GDM1 (cell line): ENCODE measurements at places on chromosomes 16 and 17.
A peak's percentile ranks its signal among the peaks of the same experiment; 100 is the strongest.

DNA sequence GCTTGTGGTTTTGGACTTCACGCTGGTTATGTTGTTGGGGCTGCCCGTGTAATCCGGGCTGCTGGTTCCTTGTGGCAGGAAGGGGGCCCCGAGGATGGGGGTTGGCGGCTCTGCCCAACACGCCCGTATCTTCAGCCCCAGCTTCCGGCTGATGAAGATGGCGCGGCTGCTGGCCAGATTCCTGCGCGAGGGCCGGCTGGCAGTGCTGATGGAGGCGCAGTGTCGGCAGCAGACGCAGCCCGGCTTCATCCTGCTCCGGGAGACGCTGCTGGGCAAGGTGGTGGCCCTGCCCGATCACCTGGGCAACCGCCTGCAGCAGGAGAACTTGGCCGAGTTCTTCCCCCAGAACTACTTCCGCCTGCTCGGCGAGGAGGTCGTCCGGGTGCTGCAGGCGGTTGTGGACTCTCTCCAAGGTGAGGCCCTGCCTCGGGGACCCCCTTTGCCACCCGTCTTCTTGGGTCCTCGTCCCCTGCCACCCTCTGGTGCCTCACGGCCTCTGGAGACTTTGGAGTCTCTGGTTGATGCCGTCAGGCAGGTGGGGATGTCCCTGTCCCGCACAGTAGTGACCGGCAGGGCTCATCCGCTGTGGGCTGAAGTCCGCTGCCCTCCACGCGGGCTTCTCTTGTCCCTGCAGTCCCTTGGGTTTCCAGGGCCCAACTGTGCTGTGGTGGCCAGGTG lies 2.2 kb downstream of the TELO2 start:
- no peak for DNase-seq

DNA sequence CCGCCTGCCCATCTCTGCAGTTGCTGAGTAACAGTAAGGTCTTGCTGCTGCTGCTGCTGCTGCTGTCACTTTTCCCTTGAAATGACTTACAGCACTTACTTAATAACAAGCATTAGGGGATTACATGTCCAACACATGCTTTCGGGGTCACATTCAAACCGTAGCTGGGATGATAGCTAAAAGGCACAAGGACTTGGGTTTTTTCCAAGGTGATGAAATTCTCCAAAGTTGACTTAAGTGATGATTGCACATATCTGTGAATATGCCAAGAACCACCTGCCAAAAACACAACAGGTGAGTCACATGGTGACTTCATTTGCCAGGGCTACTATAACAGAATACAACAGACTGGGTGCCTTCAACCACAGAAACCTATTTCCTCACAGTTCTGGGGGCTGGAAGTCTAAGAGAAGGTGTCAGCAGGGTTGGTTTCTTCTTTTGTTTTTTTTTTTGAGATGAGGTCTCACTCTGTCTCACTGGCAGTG lies 121.9 kb upstream of the TNRC6C start:
- no peak for DNase-seq

GRCh38 chr16:83793179-83793578 lies 14.6 kb upstream of the HSBP1 start:
- DNase-seq = no peak

DNA sequence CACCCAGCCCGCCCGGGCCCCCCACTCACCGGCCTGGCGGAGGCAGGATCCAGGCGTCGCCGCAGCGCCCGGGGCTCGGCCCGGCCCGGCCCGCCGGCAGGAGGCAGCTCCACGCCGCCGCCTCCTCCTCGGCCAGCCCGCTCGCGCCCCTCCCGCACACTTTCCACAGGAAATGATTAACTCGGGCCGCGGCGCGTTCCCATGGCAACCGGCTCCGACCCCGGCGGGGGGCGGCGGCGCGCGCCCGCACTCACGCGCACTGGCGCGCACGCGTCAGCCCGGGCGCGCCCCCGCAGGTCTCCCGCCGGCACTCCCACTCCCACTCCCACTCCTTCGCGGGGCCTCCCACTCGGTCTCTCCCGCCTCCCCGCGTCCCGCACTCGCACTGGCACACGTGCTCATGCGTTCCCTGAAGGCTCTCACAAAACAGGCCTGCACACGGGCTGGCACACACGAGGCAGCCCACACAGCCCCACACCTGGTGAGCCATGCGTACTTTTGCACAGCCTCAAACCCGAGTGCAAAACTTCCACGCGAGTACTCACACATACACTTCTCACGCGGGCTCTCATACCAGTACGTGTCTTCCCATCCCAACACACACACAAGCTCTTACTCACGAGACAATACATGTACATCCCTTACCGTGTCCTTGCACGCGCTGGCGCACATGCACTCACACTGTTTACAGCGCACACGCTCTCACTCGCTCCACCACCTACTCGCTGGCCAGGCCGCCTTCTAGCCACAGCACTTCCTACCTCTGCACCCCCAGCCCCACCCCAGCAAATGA lies at the start of gene KIFC3:
Gene KIFC3 (minus strand): TSS at position 151 of the 793 bp plus-strand sequence. CDS start 4,248 bp downstream, outside the sequence.
- DNase-seq = no peak

- DNase-seq = no peak
These were observed 7.7 kb downstream of the CDH1 start for GRCh38 chr16:68744744-68745280.

- no peak for DNase-seq
These were observed 63.9 kb downstream of the NUP88 start for GRCh38 chr17:5355421-5356129.

DNA sequence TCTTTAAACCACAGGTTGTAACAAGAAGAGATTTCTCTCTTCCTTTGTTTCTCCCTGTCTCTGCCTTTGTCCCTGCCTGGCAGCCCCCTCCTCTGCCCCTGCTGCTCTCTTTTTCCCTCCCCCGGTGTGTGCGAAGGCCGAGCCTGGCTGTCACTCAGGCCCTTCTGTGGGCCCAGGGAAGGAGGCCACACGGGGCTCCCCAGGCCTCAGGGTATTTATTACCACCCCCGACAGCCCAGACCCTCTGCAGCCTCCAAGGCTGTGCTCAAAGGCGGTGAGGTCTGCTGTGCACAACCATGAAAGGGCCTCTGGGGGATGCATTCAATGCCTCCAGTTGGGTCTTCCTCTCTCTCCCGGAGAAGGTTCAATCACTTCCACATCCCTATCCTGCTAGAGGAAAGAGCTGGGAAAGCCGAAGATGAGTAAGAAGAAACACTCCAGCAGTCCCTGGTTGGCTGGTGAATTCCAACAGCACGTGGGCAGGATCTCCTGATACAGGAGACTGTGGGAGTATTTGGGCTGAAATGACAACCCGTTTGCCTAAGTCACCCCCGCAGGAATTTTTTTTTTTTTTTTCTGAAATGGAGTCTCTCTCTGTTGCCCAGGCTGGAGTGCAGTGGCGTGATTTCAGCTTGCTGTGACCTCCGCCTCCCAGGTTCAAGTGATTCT lies 34.2 kb downstream of the ZNF423 start:
- DNase-seq = no peak

DNA sequence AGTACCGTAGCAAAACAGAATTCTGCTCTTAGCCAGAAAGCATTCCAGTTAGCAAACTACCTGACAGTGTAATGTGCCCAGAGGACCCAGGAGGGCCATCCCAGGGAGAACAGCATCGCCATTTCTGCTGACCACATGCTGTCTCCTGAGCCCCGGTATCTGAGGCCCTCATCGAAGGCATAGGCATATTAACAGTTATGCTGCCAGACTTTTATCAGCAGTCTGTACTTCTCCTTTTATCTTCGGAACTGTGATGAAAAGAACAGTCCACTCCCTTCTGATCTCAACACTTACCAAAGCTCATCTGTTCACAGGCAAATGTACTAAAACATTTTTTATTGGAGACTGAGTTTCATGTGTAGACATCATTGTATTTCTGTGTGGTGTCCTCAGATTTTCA lies 236.4 kb downstream of the PRKCA start:
- no peak for DNase-seq

DNA sequence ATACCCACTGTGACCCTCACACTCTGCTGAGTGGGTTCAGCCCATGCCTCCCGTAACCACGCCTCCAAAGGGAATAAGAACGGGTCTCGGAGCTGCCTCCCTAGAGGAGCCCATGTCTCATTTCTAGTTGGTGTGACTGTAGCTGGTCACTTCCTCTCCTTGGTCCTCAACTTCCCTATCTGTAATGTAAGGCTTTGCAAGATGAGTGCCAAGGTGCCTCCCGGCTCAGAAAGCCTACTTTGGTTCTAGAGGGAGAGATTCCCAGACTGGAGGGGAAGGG lies 20.8 kb downstream of the C16orf74 start:
- no peak for DNase-seq

DNA sequence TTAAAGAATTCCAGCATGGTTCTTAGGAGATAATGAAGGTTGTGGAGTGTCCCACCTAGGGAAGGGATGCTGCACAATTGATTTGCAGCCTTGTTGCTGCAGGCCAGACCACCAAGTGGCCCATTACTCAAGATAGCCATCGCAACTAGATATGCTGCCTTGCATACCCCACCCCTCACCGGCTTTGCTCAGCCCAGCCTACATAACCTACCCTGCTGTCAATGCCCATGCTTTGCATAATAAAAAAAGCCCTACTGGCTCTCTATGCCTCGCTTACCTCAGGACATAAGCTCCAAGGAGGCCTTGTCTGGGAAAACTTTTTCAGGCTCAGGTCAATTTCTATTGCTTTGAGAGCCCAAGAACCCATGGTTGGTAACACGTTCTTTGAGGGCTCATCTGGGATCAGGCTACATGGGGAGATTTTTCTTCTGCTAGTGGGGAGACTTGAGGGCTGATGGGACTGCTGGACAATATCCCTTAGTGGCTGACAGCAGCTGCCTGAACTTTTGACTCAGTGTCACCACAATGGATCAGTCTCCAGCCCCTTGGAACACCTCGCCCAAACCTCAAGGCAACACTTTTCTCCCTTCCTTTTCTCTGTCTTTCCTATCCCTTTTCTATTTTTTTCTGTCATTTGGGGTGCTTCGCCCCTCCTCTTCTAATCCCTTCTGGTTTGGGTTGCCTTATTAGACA lies 38.3 kb downstream of the SCPEP1 start:
- no peak for DNase-seq

- DNase-seq = no peak
These were observed 16.7 kb downstream of the KRABD2 start for GRCh38 chr17:8359769-8360168.

GRCh38 chr17:45948881-45949624 lies 50.0 kb upstream of the STH start:
- peak; percentile 33 for DNase-seq
